ENCODE measurements at places on chromosomes 1 and 21.

DNA sequence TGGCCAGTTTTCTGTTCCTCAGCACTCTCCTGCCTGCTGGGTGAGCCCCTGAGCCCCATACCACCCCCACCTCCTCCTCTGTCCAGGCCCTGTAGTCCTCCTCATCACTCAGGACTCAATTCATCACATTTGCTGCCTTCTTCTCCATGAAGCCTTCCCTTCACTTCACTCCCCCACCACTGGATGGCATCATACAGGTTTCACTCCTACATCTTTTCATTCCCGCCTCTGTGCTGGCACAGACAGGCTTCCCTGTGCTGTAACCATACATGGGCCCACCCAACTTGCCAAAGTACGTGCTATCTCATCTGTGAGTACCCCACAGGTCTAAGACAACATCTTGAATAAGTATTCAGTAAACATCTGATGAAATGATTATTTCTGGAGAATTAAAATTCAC is 56.9 kb downstream of the SLC45A1 start:
- DNase-seq, result peak; percentile 46

DNA sequence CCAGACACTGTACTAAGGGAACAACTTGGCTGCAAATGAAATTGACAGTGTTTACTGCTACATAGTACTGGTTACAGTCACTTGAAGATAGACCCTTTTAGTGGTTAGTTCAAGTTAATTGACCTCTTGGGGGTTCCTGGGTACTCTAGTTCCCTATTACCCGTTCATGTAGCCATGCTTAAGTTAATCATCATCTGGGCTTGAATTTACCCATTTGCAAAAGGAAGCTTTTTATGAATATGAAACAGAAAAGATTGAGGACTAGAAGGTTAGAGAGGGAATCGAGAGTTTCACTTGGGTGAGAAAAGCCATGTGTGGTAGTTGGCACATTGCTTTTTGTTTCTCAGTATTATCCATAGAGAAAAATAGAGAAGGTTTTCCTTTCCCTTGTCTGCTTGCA is 2.7 kb downstream of the MIA3 start:
- no peak for DNase-seq

DNA sequence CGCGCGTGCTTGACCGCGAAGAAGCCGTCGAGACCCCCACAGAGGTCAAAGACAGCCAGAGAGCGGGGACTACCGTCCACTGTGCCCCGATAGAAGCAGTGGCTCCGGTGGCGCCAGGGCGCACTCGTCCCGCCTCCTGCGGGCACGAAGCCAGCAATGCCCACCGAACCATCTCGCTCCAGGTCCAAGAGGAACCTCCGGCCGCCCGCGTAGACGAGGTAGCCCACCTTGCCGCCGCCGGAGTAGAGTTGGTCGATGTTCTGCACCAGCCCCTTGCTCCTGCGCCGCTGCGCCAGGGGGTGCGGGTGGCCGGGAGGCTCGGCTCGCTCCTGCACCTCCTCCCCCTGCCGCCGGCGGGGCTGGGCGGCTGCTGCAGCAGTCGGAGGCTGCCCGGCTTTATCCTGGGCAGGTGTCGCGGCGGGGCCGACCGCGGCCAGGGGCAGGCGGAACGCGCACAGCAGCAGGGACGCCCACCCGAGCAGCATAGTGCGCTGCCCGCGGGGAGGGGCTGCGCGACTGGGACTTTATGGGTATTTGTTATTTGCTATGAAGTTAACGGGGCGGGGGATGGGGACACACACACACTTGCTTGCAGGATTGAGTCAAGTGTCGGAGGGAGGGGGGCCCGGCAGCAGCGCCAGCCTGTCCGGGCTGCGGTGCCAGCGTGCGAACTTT is 844 bp downstream of the ADAMTS5 start:
- DNase-seq, result no peak

- DNase-seq, result no peak
These were observed 2.2 kb downstream of the LAD1 start for GRCh38 chr1:201396861-201397464.

GRCh38 chr1:99216956-99217355 is 47.3 kb upstream of the PLPPR4 start:
- no peak for DNase-seq

DNA sequence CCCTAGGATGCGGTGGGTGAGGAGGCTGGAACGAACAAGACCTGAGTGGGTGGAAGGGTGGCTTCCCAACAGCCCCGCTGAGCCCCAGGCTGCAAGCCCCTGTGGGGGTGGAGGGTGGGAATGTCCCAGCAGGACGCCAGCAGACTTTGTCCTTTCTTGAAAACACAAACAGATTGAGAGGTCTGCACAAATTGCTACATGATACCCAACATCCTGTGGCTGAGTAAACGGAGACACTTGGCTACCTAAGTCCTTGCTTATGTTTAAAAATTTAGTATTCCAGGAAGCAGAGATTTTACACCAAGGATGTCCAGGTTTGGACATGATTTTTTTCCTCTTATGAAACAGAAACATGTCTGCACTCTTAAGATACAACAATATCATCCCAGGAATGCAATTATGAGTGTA is 11.8 kb upstream of the F3 start:
- DNase-seq, result no peak

DNA sequence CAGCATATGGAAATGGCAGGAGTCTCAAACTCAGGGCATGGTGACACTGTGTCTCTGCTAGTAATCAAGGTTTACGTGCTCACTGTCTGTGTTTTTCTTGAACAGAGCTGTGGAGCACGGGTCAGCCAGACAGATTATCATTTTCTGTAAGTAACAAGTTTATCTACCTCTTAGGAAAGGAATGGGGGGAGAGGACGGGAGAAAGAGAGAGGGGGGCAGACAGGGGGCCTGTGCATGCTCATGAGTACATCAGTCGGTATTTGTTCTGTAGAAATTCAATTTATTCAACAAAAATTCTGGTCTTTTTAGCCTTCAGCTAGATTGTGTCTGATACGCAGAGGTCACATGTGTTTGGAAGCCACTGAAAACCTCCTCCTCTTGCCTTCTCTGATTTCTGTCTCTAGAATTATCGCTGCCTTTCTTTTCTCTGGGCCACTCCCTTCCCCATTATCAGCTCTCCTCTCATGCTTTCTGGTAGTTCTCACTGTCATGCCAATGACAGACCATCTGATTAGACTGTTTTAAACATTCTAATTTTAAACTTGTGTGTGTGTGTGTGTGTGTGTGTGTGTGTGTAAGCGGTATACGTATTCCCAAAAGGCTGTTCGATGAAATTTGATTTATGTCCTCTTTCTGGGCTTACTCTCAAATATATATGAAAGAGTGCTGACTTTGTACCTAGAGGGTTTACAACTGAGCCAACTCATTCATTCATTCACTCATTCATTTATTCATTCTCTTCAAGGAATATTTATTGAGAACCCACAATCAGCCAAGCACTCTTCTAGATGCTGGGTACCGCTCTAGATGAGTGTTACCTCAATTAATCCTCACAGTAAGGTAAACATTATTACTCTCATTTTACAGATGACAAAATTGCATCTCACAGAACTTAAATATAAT is 636.9 kb downstream of the KIF26B start:
- peak; percentile 13 for DNase-seq

- DNase-seq, result no peak
These were observed 427.4 kb downstream of the TTLL7 start for GRCh38 chr1:83571536-83571935.

GRCh38 chr1:209805875-209806760 is at the start of gene IRF6:
IRF6 (minus strand) TSS chr1:209806142; CDS start chr1:209801413, 4,729 bp downstream.
- peak; percentile 65 for DNase-seq

- DNase-seq, result no peak
These were observed 51.9 kb upstream of the GJA8 start for GRCh38 chr1:147850737-147851136.

DNA sequence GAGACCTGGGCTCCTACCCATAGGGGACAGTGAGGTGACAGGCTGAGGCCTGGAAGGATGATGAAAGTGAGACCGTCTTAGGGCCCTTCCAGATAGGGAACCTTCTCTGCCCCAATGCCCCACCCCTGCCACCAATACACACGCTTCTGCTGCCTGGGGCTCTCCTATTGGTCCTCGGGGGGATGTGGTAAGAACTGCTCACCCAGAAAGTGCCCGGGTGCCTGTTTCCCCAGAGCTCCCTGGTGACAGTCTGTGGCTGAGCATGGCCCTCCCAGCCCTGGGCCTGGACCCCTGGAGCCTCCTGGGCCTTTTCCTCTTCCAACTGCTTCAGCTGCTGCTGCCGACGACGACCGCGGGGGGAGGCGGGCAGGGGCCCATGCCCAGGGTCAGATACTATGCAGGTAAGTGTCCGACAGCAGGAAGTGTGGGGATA is 948 bp downstream of the SEMA4A start:
- DNase-seq, result no peak
